ENCODE measurements at places on chromosomes 16 and 17.

GRCh38 chr17:50587571-50587970, 27.1 kb downstream of the CACNA1G start:
- DNase-seq: no peak

DNA sequence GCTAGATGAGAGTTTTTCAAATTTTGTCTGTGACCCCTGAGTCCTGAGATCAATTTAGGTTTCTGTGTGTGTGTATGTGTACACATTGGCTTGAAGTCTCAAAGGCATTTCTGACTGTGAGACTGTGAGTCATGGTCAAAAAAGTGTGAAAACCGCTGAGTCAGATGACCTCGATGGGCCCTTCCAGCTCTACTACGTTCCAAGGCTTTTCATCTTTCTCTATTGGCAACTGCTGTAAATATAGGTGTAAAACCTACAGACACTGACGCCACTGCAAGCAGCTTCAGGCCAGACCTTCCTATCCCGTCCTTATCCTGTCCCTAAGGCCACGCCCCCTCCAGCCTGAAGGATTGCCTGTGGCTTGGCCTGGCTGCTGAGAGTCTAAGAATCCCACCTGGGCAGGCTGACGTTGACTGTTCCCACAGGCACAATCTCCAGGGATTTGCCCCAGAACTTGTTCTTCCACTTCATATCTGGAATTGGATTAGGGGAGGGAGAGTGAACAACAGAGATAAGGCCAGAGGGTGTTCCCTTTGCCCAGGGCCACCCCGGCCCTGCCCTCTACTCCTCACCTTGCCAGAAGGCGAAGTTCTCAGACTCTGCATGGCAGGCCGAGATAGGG, 11.3 kb downstream of the OSBPL7 start:
- no peak for DNase-seq

- DNase-seq: no peak
These were observed 21.5 kb upstream of the RFFL start for GRCh38 chr17:35084987-35085386.

DNA sequence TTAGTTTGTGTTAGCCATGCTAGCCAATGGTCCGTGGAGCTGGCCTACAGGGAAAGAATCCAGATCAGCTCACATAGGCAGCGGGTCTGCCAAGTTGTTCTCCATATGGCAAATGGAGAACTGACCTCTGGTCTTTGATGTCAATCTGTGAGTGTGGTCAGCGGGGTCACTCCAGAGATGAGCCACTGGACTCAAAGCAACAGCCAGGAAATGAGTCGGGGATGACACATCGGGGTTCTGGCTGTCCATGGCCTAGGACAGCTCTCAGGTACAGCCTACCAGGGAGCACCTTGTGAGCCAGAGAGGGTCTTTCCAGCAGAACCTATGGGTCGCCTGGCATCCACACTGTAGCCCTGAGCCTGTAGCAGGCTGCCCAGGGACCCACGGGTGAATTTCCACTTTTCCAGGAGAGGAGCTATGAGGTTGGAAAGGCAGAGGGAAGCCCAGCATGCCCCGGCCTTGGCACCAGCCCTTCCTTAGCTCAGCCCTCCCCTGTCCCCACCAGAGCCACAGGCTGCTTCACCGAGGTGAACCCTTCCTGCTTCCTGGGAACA, 203.0 kb upstream of the TNRC6C start:
- DNase-seq: no peak

GRCh38 chr17:51805765-51806164, 352.7 kb downstream of the CA10 start:
- no peak for DNase-seq

DNA sequence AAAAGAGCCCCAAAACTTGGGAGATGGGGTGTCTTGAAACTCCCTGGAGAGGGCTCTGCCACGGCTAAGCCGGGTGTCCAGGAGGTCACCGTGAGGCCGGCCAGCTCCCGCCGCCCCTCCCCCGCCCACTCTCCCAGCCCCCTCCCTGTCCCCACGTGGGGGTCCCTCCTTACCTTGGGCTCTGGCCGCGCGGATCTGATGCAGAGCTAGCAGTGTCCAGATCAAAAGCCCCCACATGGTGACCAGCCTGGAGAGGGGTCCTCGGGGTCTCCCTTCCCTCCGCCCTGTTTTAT, 447 bp downstream of the SDK2 start:
- DNase-seq: no peak

DNA sequence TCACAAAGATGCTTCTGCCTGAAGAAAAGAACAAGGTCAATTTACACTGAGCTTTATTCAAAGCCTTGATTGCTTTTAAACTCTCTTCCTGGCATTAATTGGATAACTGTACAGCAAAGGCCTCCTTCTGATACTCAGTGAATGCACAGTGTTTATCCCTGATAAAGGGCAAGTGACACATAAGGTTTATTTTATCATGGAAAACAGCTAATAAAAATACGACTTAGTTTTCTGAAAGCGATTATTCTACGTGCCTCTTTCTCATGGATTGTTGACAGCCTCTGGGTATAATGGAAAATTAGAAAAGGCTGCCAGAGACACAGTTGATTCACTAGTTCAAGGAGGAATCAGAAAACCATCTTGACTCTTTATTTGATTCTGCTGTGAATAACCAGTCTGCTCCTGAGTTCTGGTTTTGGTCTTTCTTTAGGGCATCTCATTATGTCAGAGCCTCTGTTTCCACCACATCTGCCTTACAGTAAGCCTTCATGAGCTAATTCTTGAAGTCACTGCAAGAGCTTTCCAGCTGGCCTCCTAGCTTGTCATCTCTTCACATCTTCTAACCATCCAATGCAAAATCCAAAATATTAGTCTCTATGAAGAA, 212.9 kb downstream of the CNTNAP4 start:
- DNase-seq: no peak
